ENCODE measurements at places on chromosomes 7 and 10.

GRCh38 chr7:82527851-82528250 lies 84.3 kb upstream of the CACNA2D1 start:
- no peak for DNase-seq
- H3K27ac ChIP-seq: no peak overlapping the region
- no peaks in the 10 kb centered on the region for H3K27me3 ChIP-seq
- no peak overlapping the region for H3K4me3 ChIP-seq

DNA sequence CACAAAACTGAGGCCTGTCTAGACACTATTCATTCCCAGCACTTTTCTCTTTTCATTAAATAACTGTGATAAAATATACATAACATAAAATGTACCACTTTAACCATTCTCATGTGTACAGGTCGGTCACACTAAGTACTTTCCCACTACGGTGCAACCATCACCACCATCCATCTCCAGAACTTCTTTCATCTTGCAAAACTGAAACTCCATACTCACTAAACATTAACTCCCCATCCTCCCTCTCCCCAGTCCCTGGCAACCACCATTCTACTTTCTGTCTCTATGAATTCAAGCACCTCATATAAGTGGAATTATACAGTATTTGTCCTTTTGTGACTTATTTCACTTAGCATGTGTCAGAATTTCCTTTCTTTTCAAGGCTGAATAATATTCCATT lies 53.0 kb downstream of the ARHGAP12 start:
- no peaks in the 10 kb centered on the region for H3K36me3 ChIP-seq
- H3K4me3 ChIP-seq: no peak overlapping the region
- no peaks in the 10 kb centered on the region for H3K4me1 ChIP-seq
- DNase-seq: no peak
- H3K27me3 ChIP-seq: no peaks in the 10 kb centered on the region

DNA sequence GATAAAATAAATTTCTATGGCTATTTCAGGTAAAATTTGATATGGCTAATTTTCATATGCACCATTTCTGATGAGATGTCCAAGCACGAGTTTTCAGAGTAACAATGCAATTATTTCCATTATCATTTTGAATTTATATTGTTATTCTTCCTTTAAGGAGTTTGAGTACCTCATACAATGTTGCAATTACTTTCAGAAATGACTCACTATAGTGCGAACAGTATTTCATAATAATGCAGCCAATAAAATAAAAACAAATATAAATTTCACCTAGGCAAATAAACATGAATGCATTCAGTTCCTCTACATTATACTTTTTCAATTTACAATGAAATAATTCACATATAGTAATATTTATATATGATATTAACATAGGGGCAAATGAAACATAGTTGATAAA lies 78.8 kb upstream of the LRRN3 start:
- DNase-seq: no peak
- no peaks in the 10 kb centered on the region for H3K4me1 ChIP-seq
- no peak overlapping the region for H3K4me3 ChIP-seq
- no peaks in the 10 kb centered on the region for H3K27me3 ChIP-seq

GRCh38 chr10:16902606-16903005 lies 85.4 kb upstream of the RSU1 start:
- H3K27ac ChIP-seq: no peak overlapping the region
- H3K36me3 ChIP-seq: no peaks in the 10 kb centered on the region
- DNase-seq: no peak
- no peaks in the 10 kb centered on the region for H3K4me1 ChIP-seq
- no peak overlapping the region for H3K4me3 ChIP-seq
- no peaks in the 10 kb centered on the region for H3K27me3 ChIP-seq

DNA sequence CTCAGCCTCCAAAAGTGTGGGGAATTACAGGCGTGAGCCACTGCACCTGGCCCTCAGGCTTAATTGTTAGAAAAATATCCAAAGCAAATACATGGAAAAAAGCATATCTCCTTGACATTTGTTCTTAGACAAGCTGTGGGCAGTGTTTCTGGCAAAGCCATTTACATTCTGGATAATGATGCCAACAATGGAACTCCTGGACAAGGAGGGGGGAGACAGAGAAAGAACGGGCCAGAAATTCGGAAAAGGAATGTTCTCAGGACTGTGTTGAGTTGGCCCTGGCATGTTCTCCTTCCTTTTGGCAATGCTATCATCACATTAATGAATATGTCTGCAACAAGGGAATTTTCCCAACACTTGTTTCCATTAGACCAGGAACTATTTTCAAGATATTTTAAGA lies 88.7 kb downstream of the UBE2H start:
- H3K4me1 ChIP-seq: peaks cover 2% of the 10 kb centered on the region
- H3K27ac ChIP-seq: peak overlapping the region; percentile 37
- H3K4me3 ChIP-seq: no peak overlapping the region
- H3K36me3 ChIP-seq: no peaks in the 10 kb centered on the region

Data from prostate gland (tissue), 2 donors.